Ovary (tissue), 10 donors: ENCODE measurements at places on chromosomes 12 and 14. TPM values are rescaled to one million over a fixed set of nuclear protein-coding genes. Genes with fewer than 3 reads are reported as not detected.

GRCh38 chr12:30687265-30687986, 8.2 kb downstream of the IPO8 start:
- no peaks in the 10 kb centered on the region for H3K36me3 ChIP-seq
- H3K4me3 ChIP-seq = no peak overlapping the region
- no peak for DNase-seq
- H3K27me3 ChIP-seq = no peaks in the 10 kb centered on the region
- H3K4me1 ChIP-seq = peaks cover under 1% of the 10 kb centered on the region

Gene ARHGAP5
- 148 TPM for total RNA-seq

- no peak overlapping the region for H3K27ac ChIP-seq
- H3K4me1 ChIP-seq = peaks cover 2% of the 10 kb centered on the region
- no peak for DNase-seq
- H3K36me3 ChIP-seq = no peaks in the 10 kb centered on the region
- no peaks in the 10 kb centered on the region for H3K27me3 ChIP-seq
Measured at GRCh38 chr12:109545826-109546225, 27.5 kb downstream of the MMAB start.

DNA sequence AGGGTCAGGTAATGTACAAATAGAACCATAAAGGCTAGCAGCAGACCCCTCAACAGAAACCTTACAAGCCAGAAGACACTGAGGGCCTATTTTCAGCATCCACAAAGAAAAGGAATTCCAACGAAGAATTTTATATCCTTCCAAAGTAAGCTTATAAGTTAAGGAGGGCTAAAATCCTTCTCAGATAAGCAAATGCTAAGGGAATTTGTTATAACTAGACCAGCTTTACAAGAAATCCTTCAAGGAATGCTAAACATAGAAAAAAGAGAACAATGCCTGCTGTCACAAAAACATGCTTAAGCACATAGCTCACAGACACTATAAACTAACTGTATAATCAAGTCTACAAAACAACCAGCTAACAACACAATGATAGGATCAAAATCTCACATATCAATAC, 130.7 kb upstream of the RPL10L start:
- no peaks in the 10 kb centered on the region for H3K4me1 ChIP-seq
- no peaks in the 10 kb centered on the region for H3K36me3 ChIP-seq
- H3K27ac ChIP-seq = no peak overlapping the region
- no peaks in the 10 kb centered on the region for H3K27me3 ChIP-seq
- H3K4me3 ChIP-seq = no peak overlapping the region
- no peak for DNase-seq

- no peaks in the 10 kb centered on the region for H3K27me3 ChIP-seq
- H3K27ac ChIP-seq = no peak overlapping the region
Measured at GRCh38 chr12:110252716-110253115, 28.3 kb upstream of the ATP2A2 start.

Gene SLCO1B3
- total RNA-seq = 0.10 TPM

Gene CFAP251
- total RNA-seq = 8.2 TPM

DNA sequence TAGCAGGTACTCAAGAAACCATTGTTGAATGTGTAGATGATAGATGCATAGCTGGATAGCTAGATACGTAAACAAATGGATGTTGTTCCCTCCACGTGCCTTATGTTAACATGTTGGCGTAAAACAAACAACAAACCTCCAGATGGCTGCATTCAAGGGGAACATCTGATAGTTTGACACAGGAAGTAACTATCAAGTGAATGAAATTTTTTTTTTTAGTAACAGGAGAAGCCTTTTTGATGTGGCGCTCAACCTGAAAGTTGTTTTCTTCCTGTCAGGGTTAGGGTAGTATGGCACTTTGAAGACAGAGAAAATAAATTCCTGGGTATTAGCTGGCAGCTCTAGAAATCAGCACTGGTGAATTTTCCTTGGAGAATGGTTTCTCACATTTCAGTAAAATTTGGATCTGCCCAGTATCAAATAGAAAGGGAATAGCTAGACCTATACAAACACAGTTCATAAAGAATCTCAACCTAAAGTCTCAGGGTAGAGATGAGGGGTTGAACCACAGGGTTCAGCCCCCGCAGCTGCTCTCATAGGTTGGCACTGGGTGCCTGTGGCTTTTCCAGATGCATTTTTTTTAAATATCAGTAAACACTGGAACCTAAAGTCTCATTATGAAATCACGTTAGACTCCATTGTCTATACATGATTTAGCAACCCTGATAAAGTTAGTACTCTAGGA, 18.8 kb upstream of the RAP1B start:
- no peak overlapping the region for H3K27ac ChIP-seq
- DNase-seq = no peak
- no peaks in the 10 kb centered on the region for H3K36me3 ChIP-seq

DNA sequence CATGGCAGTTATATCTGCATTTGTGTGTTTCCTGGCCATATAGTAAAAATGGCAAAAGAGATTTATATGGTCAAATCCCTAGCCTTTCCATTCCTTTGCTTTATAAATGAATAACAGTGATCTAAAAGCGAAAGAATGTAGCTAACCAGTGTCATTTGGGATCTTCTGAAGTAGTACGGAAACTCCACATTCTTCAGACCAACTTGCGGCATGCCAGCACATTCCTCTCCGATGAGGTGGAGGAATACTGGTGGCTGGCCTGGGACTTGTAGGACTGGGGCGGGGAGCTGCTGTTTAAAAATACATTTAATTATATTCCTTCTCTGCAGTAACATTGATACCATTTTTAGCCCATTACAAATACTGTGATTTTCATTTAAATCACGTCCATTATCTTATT, 85.3 kb downstream of the SAMD4A start:
- H3K4me1 ChIP-seq = peaks cover 3% of the 10 kb centered on the region
- peak overlapping the region; percentile 0 for H3K4me3 ChIP-seq
- peak overlapping the region; percentile 33 for H3K27ac ChIP-seq
- H3K27me3 ChIP-seq = no peaks in the 10 kb centered on the region
- DNase-seq = peak; percentile 83

DNA sequence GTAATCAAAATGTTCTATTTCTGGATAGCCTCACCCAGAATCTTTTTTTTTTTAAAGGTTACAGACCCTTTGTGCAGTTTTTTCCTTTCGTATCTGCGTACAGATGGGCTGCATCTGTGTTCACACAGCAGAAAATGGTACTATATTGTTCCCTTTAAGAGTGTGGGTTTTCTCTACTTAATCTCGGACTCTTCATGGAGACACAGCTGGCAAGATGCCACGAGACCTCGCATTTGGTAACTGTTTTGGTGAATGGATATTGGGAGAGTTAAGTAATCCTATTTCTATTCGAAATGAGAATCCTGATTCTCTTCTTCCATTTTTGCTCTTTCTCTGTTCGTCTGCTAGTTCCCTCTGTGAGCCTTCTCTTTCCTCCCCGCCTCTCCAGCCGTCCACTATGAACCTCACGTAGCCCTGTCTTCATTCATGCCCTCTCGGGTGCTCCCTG, 85.7 kb downstream of the SAMD4A start:
- H3K27me3 ChIP-seq = no peaks in the 10 kb centered on the region
- H3K27ac ChIP-seq = peak overlapping the region; percentile 59
- no peaks in the 10 kb centered on the region for H3K36me3 ChIP-seq
- peak; percentile 45 for DNase-seq
- H3K4me3 ChIP-seq = peak overlapping the region; percentile 0

GRCh38 chr12:51160814-51161459, 12.0 kb downstream of the TFCP2 start:
- no peak overlapping the region for H3K4me3 ChIP-seq
- peaks cover 1% of the 10 kb centered on the region for H3K4me1 ChIP-seq
- DNase-seq = no peak
- H3K27ac ChIP-seq = no peak overlapping the region
- no peaks in the 10 kb centered on the region for H3K36me3 ChIP-seq

- no peak for DNase-seq
- H3K27me3 ChIP-seq = no peaks in the 10 kb centered on the region
- H3K4me3 ChIP-seq = no peak overlapping the region
- no peaks in the 10 kb centered on the region for H3K36me3 ChIP-seq
- peaks cover 4% of the 10 kb centered on the region for H3K4me1 ChIP-seq
Measured at GRCh38 chr12:106031761-106032622, 106.8 kb downstream of the NUAK1 start.

GRCh38 chr12:62192903-62193250, 67.3 kb upstream of the USP15 start:
- H3K27me3 ChIP-seq = no peaks in the 10 kb centered on the region
- no peak overlapping the region for H3K27ac ChIP-seq
- no peak overlapping the region for H3K4me3 ChIP-seq
- DNase-seq = no peak

GRCh38 chr14:58705066-58705465, 67.3 kb downstream of the DACT1 start:
- peaks cover 4% of the 10 kb centered on the region for H3K4me1 ChIP-seq
- H3K27me3 ChIP-seq = no peaks in the 10 kb centered on the region
- no peak for DNase-seq

DNA sequence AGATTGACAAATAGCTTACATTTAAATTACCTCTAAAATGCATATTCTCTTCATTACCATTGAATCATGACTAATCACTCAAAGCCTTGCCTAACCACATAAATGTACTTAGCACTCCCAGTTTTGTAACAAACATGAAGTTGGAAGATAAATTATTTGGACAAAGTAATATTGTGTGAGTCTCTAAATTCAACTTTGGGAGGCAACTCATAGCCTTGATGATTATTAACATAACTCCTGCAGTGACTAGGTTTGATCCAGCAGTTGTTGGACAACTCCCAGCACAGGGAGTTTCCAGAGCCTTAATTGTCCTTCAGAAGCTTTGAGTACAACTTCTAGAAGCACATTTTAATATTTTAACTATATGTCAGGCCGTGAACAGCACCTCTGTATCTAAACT, 153.4 kb upstream of the PDZRN4 start:
- H3K27ac ChIP-seq = no peak overlapping the region
- no peak overlapping the region for H3K4me3 ChIP-seq
- peak; percentile 25 for DNase-seq
- H3K36me3 ChIP-seq = no peaks in the 10 kb centered on the region
- H3K27me3 ChIP-seq = no peaks in the 10 kb centered on the region

DNA sequence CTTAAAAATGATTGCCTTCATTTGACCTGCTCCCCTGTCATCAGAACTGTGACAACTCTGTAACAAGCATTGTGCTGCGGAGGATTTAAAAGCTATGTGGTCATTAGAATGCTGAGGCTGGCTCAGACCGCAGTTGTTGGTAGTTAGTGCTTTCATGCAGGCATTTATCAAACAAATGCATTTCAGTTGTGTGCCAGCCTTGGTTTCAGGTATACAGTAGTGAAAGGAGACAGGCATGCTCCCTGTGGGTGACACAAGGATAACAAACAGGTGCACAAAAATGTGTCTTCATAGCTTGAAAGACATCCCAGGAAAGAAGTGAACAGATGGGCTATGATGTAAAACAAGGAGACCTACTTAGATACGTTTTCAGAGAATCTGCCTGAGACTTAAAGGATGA, 60.6 kb downstream of the MARK3 start:
- H3K27me3 ChIP-seq = no peaks in the 10 kb centered on the region
- no peaks in the 10 kb centered on the region for H3K36me3 ChIP-seq
- no peak for DNase-seq
- no peak overlapping the region for H3K27ac ChIP-seq
- H3K4me3 ChIP-seq = no peak overlapping the region

Gene CLEC6A
- 0.23 TPM for total RNA-seq

GRCh38 chr12:30437616-30438015, 258.1 kb downstream of the IPO8 start:
- DNase-seq = no peak
- H3K27me3 ChIP-seq = no peaks in the 10 kb centered on the region
- H3K4me1 ChIP-seq = no peaks in the 10 kb centered on the region
- H3K27ac ChIP-seq = no peak overlapping the region
- H3K4me3 ChIP-seq = no peak overlapping the region

DNA sequence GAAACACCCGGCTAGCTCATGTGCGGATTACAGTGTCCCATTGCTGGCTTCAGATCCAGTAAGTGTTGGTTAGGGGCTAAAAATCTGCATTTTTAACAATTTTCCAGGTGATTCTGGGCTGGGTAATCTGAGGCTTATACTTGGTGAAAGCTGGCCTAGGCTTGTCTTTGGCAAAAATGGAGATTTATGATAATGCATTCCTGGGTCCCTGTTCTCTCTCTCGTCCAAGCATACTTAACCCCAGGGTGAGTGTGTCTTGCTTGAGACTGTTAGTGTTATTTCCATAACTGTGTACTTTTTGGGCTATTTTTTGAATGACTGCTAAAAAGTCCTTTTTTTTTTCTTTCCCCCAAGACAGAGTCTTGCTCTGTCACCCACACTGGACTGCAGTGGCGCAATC, 43.2 kb downstream of the SNAPC1 start:
- H3K27me3 ChIP-seq = no peaks in the 10 kb centered on the region
- no peak overlapping the region for H3K27ac ChIP-seq
- no peak for DNase-seq
- no peak overlapping the region for H3K4me3 ChIP-seq
- H3K36me3 ChIP-seq = no peaks in the 10 kb centered on the region
- no peaks in the 10 kb centered on the region for H3K4me1 ChIP-seq

DNA sequence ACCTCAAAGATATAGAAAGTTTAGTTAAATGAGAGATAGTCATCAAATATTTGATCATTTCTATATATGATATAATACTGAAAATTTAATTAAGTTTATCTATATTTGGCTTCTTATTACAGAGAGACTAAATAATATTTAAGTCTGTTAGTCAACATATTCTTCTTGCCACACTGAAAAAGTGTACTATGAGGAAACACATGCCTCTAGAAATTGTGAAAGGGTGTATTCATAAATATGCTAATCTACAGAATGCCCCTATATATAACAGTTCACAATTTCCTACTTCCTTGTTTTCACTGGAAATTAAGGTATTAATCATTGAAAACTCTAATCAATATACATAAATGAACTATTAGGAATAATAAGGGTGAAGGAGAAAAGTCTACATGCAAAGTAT, 31.4 kb upstream of the ETV6 start:
- no peak overlapping the region for H3K27ac ChIP-seq
- H3K27me3 ChIP-seq = no peaks in the 10 kb centered on the region
- no peak for DNase-seq
- H3K4me3 ChIP-seq = no peak overlapping the region

- no peak overlapping the region for H3K27ac ChIP-seq
- DNase-seq = no peak
- H3K4me1 ChIP-seq = no peaks in the 10 kb centered on the region
- H3K36me3 ChIP-seq = no peaks in the 10 kb centered on the region
- no peaks in the 10 kb centered on the region for H3K27me3 ChIP-seq
Measured at GRCh38 chr12:87960566-87960965, 68.6 kb downstream of the C12orf50 start.

- no peaks in the 10 kb centered on the region for H3K36me3 ChIP-seq
- no peaks in the 10 kb centered on the region for H3K4me1 ChIP-seq
- H3K27ac ChIP-seq = no peak overlapping the region
- no peak for DNase-seq
- H3K4me3 ChIP-seq = no peak overlapping the region
- H3K27me3 ChIP-seq = no peaks in the 10 kb centered on the region
Measured at GRCh38 chr12:48075832-48076231, 30.0 kb downstream of the SENP1 start.

DNA sequence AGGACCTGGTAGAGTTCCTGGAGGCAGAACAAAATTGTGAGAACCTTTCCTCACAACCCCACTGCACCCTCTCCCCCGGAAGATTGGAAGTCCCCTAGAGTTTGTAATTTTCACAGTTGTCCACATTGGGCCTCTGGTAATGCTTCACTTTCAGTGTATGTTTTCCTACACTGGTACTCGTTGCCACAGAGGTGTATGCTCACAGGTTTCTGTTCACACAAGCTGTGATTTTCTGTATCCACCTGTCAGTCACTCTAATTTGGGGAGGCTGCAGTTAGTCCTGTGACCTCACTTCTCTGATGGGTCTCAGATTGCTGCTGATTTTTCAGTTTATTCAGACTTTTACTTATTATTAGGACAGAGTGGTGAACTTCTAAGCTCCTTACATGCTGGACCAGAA, 66.4 kb upstream of the BMP4 start:
- DNase-seq = no peak
- H3K27ac ChIP-seq = no peak overlapping the region
- no peaks in the 10 kb centered on the region for H3K4me1 ChIP-seq
- H3K4me3 ChIP-seq = no peak overlapping the region
